ENCODE measurements at places on chromosomes 16 and 17.

- DNase-seq = no peak
These were observed 51.2 kb downstream of the WDR45B start for GRCh38 chr17:82596837-82597672.

DNA sequence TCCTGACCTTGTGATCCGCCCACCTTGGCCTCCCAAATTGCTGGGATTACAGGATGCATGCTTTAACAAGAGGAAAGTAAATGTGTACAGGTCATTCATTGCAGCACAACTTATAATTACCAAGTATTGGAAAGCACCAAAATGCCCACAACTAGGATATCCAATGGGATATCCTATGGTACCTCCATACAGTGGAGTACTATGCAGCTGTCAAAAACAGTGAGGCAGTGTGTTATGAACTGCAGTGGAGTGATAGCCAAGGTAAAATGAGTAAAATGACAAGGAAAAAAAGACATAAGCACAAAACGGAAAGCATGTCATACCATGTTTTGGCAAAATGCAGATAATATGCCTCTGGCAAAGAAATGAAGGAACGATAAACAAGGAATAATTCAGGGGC is 87.6 kb downstream of the FOXL1 start:
- DNase-seq = no peak

DNA sequence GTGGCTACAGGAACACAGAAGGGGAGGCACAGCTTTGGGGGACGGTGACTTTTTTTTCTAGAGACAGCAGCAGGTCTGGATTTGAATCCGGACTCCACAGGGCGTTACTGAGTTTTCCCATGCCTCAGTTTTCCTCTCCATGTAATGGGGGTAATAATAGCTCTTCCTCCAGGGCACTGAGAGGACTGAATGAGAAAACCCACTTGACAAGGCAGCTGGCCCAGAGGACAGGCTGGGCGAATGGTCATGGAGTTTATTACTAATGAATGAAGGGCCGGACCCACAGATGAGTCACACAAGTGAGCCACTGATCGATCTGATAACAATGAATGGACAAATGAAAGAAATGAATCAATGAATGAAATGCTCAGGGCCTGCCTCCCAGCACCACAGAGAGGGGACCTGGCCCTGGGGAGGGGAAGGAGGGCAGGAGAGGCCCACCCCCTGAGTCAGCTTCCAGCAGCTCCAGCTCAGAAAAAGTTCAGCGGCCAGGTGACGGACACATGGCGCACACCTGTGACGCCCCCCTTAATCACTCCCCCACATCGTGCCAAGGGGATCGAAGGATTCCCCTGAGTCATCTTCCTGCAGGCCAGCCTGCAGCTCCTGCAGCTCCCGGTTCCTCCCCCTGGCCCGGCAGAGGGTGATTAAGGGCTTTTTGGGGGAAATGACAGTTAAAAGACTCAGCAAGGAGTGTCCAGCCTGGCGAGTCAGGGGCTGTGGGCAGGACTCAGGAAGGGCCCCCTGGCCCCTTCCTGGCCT is 54.3 kb downstream of the SOCS1 start:
- no peak for DNase-seq

DNA sequence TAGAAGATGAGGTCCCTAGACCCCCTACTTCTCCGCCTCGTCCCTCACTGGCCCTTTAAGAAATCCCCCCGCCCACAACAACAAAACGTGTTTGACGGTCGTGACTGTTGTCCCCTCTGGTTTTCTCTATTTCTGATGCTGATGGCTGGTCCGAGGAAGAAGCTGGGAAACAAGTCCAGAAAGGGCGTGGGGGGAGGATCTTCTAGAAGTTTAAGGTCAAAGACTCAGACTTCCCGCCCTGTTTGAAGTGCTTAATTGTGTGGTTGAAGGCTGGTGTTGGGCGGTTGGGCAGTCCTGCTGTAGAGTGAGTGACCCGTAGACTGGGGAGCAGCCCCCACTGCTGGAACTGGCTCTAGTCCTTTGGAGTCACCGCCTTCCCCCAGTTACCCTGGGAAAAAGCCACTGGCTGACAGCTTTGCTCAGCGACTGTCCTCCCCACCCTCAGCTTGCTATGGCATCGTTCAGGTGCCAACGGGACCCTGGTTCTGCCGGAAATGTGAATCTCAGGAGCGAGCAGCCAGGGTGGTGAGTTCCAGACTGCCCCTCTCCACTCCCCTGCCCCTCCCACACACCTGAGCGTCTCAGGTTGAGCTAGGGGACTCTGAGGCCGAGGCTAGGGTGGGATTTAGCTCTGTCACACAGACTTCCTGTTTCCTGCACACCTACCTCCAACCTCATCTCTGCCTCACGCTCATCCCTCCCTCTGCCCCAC is 1.6 kb downstream of the MLLT6 start:
- DNase-seq = no peak

GRCh38 chr17:44847586-44847985 is at the start of gene HIGD1B:
TSS of gene HIGD1B (plus strand) at chr17:44847883. CDS start at chr17:44848153, 270 bp downstream.
- no peak for DNase-seq

- no peak for DNase-seq
These were observed 5.4 kb downstream of the ZCCHC14 start for GRCh38 chr16:87487361-87487924.

DNA sequence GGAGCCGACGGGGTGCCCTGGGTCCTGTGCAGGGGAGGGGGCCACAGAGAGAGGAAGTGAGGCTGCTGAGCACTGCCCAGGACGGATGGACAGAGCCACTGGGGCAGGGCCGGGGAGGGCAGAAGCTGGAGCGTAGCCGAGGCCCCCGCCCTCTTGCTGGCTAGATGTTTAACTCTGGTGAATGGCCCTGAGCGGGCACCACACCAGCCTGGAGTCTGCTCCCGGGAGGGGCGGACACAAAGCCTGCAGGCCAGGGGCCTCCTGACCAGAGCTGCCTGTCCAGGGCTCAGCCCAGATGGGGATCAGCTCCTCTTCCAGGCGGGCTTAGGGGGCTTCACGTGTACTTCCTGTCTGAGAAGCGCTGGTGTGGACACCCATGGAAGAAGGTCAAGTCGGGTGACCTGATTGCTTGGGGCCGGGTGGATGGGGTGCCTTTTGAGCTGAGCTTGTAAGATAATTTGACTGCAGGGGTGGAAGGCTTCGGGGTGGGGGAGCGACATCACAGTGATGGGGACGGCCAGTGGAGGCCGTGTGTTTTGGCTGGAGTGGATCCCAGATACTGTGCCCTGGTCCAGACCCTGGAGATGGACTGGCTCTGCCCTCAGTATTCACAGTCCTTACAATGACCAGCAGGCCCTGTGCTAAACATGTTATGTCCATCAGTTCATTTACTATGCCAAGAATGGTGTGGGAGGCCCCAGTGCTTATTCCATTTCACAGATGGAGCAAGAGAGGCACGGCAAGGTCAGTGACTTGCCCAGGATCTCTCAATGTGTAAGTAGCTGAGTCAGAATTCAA is 33.7 kb upstream of the CIBAR2 start:
- no peak for DNase-seq

GRCh38 chr17:27939474-27940465 is 46.6 kb upstream of the LYRM9 start:
- no peak for DNase-seq

GRCh38 chr16:3591991-3592390 is 14.8 kb upstream of the NLRC3 start:
- DNase-seq = no peak

- DNase-seq = no peak
These were observed 3.6 kb upstream of the SLC16A5 start for GRCh38 chr17:75084039-75084660.

DNA sequence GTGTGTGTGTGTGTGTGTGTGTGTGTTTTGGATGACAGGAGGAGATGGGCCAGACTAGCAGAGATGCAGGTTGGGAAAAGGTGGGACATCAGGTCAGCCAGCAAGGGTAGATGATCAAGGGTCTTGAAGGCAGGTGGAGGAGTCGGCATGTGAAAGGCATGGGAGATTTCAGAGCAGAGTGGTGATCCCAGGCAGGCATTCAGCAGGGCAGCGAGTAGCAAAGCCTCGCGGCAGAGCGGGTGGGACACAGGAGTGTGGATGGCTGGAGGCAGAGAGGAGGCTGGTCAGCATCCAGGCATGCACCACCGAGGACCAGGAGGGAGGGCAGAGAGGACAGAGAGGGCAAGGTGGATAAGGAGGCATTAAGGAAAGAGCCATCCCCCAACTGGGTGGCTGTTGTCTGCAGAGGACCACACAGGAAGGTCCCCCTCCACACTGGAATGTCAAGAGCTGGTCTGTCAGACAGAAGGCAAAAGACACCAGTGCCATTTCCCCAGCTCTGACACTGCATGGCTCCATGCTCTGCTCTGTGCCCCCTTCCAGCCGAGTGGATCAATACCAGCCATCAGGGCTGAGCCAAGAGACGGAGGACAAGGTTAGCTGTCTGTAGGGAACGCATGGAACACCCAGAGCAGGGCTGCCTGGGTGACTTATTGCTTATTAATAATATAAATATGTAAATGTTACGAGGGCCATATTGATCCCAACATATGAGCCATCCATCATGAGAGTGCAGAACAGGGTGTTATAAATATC is 74.8 kb upstream of the RPL38 start:
- no peak for DNase-seq

DNA sequence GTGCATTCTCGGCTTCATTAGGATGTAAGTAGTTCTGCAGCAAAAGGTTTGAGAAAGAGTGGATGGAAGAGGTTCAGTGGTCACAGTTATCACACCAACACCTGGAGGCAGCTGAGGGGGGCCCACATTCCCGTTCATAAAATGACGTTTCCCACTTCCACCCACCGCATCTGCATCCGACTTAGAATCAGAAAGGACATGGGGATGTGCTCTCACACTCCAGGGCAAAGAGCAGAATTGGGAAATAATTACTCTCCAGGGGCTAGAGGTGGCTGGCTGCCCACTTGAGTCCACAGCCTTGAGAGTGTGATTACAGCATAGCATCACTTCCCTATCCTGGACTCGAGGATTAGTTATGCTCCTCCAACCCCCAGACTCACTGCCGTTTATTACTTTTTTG is 122.0 kb downstream of the CPPED1 start:
- DNase-seq = no peak

- DNase-seq = no peak
These were observed 4.5 kb downstream of the FBXL19 start for GRCh38 chr16:30927789-30928378.

DNA sequence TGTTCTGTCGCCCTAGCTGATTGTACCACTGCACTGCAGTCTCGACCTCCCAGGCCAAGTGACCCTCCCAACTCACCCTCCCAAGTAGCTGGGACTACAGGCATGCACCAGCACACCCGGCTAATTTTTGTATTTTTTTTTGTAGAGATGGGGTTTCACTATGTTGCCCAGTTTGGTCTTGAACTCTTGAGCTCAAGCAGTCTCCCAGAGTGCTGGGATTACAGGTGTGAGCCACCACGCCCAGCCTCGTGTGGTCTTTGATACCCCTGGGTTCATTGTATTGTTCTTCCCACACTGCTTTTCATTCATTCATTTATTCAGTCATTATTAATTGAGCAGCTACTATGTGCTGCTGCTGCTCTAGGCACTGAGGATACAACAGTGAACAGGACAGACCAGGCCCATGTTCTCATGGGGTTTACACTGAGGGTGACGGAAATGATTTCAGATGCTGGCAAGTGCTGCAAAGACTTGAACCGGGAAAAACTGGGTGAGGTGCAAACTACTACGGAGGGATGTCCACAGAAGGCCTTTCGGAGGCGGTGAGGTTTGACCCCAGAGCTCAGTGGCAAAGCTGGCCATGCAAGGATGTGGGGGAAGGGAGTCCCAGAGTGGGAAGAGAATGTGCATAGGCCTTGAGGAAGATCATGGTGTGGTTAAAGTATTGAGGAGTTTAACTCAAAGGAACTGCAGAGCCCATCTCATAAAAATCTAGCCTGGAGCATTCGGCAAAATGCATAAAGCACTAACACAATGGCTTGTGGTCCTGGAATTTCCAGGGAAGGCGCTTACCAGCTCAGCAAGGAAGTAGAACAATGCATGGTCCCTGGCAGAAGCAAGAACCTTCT is 10.9 kb downstream of the ABCC1 start:
- no peak for DNase-seq

- no peak for DNase-seq
These were observed 1431.3 kb upstream of the CDH8 start for GRCh38 chr16:63467513-63467912.

GRCh38 chr17:35965272-35965671 is 16.0 kb downstream of the CCL16 start:
- DNase-seq = no peak

GRCh38 chr17:42065201-42065600 is 14.8 kb upstream of the C17orf113 start:
- no peak for DNase-seq

DNA sequence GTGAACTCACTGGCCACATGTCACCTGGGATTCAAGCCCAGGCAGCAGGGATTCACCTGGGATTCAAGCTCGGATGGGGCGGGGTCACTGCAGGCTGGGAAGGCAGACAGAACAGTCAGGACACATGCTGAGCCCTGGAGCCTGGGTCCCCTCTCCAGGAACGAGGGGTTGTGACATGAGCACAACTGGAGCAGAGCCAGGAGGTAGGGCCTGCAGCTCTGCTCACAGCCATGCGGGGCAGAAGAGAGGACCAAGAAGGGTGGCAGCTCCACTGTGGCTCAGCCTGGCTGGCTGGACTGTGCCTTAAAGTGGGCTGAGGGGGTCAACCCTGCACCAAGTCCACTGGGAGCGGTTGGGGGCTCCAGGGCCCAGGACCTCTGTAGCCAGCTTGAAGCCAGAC is 150.1 kb downstream of the RAB11FIP4 start:
- DNase-seq = no peak

GRCh38 chr17:73690676-73691075 is 46.4 kb upstream of the SDK2 start:
- no peak for DNase-seq

- DNase-seq = no peak
These were observed 63.0 kb upstream of the TEX2 start for GRCh38 chr17:64326030-64326419.

DNA sequence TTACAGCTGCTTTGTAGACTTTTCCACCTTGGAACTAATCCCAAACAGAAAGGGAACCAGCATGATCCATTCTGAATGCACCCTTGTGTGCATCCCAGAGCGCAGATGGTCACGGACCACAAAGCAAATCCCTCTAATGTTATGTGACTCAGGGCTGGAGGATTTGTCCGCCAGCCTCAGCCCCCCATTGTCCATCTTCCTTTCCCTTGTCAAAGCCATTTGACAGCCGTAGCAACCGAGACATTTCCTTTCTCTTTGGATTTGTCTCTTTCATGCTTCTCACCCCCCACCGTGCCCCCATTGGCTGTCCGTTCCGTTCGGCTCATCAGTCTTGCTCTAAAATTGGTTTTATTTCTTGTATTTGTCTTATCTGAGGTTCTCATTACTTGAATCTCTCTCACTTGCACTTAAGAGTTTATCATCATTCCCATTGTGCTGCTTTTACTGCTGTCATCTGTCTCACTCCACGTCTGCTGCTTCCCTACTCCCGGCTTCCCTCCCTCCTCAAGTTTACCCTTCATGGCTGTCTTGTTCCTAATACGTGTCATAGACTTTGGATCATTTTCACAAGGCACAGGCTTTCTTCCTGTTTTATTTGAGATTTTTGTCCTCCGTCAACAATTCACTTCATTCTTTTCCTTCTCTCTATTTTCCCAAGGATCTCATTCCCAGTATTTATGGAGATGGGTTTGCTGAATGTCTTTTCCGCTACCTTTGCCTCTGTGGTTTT is 163.4 kb upstream of the ERCC4 start:
- DNase-seq = no peak
